ENCODE measurements at places on chromosomes 11 and 22.

- no peak for DNase-seq
Measured at GRCh38 chr11:78203184-78203583, 14.5 kb downstream of the USP35 start.

DNA sequence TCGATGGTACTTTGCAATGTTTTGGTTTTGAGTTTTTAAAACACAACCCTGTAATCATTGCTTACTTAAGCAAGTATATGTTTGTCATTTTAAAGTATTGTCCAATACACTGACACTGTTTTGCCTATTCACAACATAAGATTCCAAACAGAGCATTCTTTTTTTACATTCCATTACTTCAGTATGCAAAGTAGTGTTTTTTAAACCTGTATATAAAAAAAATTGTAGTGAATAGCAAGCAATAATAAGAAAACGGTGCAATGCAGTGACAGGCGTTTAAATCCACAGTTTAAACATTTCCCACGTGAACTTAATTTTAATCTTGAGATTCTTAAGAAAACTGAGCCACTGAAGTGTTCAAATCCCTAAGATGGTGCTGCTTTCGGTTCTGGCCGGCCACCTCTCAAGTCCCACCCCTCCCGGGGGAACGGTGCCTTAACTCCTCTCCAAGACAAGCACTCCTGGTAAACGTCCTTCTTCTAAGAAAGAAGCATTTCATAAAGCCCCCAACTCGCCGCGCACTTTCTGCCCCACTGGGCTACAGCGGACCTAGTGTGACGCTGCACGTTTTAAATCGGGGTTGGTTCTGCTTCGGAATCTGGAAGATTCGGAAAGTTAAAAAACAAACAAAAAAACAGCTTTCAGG lies 2.9 kb downstream of the PGR start:
- no peak for DNase-seq

DNA sequence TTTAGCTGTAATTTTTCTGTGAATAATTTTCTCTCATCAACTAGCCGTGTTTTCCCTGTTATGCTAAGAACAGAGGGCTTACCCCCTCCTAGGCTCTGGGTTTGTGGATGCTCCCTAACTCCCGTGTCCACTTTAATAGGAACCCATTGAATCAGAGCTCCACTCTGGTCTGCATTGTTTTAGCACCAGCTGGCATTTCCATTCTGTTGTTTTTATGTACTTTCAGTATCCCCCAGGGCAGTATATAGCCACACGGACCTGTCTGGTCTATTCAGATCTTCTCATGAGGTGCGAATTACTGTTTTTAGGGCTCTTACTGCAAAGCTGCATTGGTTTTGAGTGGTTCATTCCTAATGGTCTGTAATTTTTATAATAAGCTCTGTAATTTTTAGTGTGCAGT lies 16.0 kb downstream of the POLD3 start:
- no peak for DNase-seq

DNA sequence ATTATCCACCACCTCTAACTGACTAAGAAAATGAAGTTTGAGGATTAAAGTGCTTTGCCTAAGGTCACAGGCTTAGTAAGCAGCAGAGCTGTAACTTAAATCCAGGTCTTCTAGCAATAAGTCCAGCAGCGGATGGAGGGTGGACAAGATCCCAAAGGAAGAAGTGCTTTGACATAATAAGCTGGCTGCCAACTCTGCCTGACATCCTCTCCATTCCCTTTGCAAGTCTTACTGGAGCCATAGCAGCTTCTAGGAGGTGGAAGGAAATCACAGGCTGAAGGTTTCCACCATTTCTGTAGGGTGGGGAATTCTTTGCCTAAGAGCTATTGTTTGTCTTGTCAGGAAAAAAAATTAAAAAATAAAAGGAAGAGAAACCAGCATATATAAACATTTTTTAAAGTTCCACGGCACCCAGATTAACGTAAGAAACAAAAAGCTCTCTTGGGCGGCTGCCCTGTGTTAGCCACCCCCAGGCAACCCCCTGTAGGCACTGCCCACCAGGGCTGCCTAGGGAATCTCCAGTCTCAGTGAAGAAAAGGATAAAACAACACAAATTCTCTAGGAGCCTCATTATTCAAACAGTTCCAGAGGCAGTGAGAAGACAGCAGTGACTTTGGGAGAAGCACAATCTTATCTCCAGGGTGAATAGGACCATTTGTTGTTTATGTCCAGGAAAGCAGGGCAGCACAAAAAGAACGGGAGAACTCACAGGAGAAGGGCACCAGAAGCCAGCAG lies 380.8 kb upstream of the CADM1 start:
- no peak for DNase-seq

GRCh38 chr11:111460856-111461255 lies 51.3 kb downstream of the BTG4 start:
- no peak for DNase-seq

DNA sequence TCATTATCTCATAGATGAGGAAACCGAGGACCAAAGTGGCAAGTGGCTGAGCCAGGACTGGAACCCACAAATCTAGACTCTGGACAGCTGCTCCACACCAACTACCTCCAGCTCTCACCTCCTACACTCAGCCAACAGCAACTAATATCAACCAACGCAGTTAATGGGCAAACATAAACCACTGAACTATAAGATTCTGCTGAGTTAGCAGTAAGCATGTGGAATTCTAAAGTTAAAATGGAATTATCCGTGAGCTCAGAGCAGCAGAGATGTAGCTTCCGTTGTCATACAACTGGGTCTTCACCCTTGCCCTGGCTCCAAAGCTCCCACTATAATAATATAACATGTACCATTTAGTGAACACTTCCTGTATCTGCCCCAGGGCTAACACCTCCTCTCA lies 27.1 kb downstream of the FAM227A start:
- DNase-seq, result no peak

DNA sequence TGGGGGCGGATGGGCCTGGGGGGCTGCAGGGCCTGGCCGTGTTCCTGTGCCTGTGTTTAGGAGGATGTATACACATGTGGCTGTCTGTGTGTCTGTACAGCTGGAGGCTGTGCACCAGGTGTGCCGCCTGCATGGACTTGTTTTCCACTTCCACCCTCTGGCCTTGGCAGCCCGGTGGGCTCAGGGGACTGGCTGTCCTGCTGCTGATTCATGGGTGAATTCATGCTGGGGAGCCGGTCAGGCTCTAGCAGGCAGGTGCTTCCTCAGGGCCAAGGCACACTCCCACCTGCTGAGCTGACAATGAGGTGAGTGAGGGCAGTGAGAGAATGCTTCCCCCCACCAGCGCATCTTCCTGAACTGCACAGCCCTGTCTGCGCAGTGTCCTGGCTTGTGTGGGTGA lies 88.4 kb downstream of the CCDC81 start:
- DNase-seq, result no peak

DNA sequence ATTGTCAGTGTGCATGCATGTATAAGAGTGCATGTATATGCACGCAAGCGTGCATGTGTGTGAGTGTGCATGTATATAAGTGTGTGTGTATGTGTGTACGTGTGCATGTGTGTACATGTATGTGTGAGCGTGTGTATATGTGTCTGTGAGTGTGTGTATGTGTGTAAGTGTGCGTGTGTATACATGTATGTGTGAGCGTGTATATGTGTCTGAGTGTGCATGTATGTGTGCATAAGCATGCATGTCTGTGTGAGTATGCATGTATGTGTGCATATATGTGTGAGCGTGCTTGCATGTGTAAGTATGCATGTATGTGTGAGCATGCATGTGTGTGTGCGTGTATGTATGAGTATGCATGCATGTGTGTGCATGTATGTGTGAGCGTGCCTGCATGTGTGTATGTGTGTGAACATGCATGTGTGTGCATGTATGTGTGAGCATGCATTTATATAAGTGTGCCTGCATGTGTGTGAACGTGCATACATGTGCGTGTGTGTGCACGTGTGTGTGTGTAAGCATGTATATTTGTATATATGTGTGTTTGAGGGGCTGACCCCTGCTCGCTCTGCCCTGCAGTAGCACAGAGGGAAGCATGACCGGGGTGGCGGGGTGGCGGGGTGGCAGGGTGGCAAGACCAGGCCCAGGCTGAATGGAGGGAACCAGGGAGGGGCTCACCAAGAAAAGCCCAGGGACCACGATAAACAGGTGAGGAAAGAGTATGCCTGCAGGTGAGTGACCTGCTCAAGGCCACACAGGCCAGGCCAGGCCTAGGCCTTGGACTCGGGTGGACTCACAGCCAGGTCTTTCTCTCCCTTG lies 26.3 kb downstream of the CYTH4 start:
- DNase-seq, result no peak

- no peak for DNase-seq
Measured at GRCh38 chr22:35967046-35967397, 61.6 kb downstream of the RBFOX2 start.

DNA sequence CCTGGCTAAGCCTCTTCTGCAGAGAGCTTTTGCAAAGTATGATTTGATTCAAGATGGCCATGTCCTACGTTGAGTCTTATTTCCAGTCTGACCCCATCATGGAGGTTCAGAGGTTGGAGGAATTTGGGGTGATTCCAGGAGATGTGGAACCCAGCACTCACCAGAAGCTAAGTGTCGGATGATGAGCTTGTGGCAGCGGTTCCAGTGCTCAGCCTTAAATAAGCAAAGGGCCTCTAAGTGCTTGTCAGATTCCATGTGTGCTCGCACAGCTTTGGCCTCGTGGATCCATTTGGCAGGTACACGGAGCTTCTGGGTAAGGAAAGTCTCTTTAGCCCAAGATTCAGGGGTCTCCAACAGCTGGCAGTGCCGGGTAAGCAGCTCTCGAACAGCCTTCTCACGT lies 11.9 kb upstream of the CHRNA10 start:
- DNase-seq, result no peak

DNA sequence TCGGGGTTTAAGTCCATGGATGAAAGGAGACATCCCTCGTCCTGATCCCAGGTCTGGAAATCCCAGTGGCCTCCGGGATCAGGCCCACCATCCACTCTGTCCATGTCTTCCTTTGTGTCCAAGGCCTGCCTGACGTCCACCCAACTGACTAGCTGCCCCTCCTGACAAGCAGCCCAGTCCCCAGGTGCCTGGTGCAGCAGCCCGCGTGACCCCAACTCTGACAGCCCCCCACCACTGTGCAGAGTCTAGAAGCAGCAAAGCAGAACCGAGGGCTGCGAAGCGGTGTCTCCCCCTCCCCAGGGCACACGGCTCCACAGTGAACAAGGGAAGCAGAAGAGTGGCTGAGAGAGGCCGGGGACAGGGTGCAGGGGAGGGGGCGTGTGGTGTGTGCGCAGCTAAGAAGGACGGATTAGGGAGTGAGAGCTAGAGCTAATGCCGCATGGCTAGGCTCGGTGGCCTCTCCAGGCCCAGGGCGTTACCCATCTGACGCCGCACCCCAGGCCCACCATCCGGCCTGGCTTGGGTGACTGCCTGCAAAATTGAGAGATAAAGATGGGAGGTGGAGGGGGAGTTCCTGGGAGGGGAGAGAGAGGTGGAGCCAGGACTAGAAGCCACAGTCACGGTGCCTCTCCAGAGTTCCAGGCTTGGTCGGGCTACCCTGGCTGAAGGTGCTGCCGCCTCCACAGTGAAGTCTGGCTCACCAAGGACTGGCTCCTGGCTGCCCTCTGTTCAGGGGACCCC lies 16.6 kb upstream of the BAIAP2L2 start:
- no peak for DNase-seq

DNA sequence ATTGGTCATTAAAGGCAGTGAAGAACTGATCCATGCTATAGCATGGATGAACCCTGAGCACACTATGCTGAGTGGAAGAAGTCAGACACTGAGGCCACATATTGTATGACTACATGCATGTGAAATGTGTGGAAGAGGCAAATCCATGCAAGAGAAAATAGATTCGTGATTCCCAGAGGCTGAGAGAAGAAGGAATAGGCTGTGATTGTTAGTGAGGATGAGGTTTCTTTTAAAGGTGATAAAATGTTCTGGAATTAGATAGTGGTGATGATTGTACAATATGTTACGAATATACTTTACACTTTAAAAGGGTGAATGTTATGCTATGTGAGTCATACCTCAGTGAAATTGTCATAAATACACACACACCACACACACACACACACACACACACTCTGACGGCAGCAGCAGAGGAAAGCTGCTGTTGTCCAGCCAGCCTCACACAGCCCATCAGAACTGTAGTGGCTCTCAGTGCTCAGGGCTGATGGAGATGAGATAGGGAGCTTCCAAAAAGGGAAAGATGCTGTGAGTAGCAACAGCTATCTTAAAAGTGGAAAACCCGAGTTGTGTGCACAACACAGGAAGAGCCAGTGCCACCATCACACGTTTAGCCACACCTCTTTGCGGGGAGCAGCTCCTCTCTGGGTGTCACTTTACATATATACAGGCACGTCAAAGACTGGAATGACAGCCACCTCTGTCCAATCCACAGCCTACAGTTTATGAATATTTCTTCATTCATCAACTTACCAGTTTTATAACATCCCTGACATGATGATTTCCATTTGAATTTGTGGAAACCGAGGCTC lies 153.0 kb downstream of the SPATA19 start:
- DNase-seq, result no peak

DNA sequence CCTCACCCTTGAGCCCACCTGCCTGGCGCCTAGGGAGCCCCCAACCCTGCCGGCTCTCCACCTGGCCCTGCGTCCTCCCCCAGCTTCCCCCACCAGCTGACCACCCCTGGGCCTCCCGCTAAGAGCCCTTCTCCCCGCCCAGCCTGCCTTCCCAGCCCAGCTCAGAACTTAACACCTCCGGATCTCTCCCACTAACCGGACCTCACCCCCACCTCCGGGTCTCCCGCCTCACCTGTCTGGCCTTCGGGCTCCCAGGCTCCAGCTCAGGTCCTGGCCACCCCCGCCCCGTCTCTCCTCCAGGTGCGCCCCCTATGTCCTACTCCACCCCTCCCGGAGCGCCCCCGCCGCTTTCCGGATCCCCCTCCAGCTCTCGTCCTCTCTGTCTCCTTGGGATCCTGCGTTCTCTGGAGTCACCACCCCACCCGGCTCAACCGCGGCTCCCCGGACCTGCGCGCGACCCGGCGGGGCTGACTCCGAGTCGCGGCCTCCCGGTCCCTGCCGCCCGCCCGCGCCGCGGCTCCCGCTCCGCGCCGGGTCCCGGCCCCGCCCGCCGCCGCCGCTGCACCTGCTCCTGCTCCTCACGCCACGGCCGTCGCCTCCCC lies at the start of gene KCNJ11:
Gene KCNJ11, minus strand, starts transcription at position 51 of the 602 bp plus-strand sequence. CDS start 568 bp downstream, outside the sequence.
- DNase-seq, result no peak

GRCh38 chr22:45918459-45919370 lies 58.2 kb downstream of the WNT7B start:
- DNase-seq, result no peak

- peak; percentile 51 for DNase-seq
Measured at GRCh38 chr11:126140926-126141280, 70.5 kb downstream of the RPUSD4 start.

GRCh38 chr11:134071766-134072402 lies 3.0 kb downstream of the JAM3 start:
- DNase-seq, result no peak

DNA sequence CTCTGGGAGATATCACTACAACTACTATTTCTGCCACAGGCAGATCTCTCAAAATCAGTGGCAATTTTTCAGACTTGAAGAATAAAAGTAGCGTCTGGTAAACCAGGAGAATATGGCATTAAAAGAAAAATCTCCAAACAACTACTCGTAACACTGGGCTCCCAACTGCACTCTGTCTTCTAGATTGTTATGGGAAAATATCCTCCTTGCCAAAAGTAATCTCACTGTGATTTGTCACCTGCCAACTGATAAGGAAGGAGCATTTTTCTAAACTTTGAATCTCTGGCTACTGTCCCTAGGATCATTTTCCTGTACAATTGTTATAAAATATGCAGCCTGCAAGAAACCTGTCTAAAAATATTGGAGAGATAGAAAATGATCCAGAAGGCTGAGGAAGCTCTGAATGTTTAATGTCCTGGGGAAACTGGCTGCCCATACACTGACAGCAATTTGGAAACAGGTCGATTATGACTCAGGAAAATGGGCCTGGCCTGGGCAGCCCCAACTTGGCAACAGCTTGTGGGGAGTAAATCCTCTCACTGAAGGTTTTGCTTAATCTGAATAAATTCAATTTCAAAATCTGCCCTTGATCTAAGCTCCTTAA lies 90.5 kb upstream of the DBX1 start:
- no peak for DNase-seq

Data from GM04503 (cell line).